Stimulated activated CD8-positive, alpha-beta memory T cell treated with anti-CD3 and anti-CD28 coated beads, Interleukin-7, amount 100 ng/mL, for 1 hour (primary cell): ENCODE measurements at places on chromosomes 3 and 15.

DNA sequence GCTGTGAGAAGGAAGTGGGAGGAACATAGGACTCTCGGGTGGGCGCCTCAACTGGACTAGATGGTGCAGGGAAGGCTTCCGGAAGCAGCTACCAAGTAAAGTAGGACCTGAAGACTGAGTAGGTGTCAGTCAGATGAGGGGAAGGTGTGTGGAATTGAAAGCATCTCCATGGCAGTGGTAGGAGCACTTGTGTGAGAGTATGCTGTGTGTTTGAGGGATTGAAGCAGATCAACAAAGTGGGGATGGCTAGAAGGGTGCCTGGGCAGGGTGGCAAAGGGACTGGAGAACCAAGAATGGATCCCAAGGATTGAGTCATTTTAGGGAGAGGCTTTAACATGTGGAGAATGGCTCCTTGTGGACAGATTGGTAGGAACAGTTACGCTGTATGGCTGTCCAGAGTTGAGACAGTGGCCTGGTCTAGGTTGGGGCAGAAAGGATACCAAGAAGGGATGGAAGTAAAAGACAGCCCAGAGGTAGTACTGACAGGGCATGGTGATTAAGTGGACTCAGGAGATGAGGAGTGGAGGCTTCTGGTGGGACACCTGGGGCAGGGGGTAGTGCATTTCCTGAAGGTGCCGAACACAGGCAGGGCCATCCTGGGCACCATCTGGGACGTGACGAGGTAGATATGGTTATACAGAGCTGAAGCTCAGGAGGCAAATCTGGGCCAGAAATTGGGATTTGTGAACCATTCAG lies 1.5 kb downstream of the UQCC5 start:
- no peak for DNase-seq

GRCh38 chr3:102034639-102035451 lies 185.5 kb downstream of the NFKBIZ start:
- no peak for DNase-seq

DNA sequence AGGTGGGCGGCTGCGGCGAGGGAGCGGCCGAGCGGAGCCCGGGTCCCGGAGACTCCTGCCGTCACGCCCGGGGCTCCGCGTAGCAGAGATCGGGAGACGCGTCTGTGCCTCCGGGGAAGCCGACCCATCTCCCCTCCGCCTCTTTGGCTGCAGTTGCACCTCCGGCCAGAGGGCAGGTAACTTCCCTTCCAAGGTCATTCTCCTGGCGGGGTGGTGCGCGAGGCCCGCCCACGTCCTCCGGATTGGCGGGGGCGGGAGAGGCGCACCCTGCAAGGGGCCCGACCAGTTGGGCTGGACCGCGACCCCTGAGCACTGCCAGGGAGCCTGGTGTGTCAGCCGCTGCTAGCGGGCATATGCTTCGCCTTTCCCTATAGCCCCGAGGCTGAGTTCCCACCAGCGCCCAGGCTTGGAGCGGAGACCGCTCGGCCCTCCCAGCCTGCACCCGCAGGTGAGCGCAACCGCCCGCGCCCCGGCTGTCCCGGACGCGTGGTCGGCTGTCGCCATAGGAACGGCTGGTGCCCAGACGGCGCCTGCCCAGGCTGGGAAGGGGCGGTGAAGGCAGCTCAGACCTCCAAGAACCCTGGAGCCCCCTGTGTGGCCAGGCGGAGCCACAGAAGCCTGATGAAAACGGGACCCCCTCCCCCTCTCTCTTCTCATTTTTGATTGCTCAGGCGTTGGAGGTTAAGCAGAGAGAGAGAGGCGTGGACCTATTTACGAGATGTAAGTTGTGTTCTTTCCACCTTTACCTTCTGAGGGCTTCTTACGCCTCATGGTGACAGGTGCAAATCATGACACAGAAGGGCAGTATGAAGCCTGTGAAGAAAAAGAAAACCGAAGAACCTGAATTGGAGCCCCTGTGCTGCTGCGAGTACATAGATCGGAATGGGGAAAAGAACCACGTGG lies 453 bp downstream of the ZDHHC23 start:
- no peak for DNase-seq

DNA sequence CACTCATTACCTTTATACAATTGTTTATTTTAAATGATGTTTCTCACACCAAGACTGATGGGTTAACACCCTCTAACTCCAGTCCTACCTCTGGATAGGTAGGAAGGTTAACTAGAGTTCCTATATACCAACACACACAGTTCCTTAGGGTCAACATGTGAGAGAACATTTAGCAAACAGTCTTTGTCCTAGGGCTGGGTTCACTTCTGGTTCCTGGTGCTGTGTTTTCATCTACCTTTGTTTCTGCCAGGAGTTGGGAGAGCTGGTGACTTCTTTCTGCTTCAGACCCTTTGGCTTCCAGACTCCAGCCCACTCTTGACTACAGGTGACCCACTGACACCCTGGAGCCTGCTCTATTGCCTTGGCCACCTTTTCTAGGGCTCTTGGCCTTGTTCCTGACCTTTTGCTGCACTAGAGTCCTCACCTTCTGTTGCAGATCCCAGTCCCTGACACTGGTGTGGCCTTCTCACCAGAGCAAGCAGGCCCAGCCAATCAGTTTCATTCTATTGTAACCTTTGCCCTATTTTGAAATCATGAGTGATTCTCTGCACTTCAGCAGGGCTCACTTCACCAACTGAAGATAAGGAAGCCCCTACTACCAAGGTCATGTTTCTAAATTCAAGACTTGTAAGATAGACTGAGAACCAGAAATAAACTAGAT lies 50.0 kb upstream of the SECISBP2L start:
- no peak for DNase-seq

DNA sequence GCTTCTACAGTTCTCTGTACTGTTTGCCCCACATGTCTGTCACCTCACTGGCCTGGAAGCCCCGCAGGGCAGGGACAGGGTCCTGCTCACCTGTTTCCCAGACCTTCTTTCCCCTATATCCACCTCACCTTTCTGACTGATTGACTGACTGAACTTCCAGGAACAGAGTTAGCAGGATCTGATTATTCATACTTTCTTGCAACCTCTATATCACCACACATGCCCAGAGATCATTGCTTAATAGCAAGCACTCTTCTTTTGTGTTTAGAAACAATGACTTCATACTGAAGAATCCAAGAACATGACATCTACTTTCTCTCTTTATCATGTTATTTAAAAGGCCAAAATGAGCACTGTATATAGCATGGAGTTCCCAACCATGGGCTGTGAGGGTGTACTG lies 18.0 kb upstream of the CLEC3B start:
- no peak for DNase-seq

DNA sequence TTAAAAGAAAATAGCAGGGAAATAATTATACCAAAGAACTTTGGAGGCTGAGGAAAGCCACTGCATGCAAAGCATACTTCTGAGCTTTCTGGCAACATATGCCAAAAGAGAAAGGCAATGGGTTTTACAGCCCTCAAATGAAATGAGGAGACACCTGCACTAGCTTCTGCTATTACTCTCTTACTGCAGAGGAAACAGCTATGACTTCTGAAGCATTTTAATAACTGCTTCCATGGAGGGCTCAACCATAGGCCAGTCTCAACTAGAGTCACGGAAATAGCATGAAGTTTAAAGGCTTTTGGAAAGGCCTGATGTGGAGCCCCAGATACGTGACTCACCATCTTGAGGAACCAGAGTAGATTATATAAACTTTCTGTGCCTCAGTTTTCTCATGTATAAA lies 114.8 kb downstream of the OXNAD1 start:
- DNase-seq, result no peak

DNA sequence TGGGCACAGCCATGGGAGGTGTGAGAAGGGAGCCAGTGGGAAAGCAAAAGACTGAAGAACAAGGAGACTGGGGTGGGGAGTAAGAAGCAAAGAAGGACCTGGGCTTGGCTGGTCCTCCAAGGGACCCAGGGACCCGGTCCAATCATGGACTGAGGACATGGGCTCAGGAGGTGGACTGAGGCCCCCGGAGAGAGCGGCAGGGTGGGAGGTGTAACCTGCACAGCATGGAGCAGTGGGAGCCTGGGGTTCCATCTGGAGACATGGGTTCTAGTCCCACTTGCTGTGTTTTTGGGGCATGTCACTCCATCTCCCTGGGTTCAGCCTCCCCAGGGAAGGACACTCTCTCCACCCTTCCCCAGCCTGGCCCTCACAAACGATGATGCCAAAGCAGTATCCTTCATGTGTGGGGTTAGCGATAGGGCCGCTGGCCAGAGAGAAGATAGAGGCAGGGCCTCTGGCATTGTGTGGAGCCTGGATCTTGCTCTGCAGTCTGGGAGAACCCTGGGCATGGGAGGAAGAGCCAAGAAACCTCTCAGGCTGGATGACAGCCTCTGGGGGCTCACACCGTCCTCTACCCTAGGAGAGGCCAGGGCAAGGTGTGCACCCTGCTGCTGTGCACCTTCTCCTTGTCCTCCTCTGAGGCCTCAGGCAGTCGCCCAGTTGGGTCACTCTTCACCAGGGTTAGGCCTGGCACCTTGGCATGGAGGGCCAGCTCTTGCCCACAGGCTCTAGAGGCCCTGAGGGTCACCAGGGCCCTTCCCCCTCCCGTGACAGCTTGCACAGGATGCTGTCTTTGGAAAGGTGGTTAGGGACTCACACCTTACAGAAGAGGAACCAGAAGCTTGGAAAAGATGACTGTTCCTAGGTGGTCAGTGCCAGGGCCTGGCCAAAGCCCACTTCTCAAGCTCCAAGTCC lies 26.0 kb downstream of the FBXW12 start:
- no peak for DNase-seq

- no peak for DNase-seq
These were observed 15.2 kb downstream of the GXYLT2 start for GRCh38 chr3:72903004-72903403.

DNA sequence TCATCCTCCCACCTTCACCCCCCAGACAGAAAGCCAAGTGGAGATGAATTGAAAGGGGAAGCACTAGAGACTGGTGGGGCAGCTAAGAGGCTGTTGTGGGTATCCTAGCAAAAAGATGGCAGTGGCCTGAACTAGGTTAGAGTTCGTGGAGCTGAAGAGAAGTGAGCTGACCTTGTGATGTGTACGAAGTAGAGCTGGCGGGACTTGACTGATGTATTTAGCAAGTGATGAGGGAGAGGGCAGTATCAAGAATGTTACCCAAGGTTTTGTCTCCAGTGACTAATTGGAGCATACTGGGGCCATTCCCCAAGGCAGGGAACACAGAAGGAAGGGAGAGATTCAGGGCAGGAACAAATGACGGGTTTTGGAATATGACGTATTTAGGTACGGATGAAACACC lies 50.0 kb upstream of the CP start:
- no peak for DNase-seq

DNA sequence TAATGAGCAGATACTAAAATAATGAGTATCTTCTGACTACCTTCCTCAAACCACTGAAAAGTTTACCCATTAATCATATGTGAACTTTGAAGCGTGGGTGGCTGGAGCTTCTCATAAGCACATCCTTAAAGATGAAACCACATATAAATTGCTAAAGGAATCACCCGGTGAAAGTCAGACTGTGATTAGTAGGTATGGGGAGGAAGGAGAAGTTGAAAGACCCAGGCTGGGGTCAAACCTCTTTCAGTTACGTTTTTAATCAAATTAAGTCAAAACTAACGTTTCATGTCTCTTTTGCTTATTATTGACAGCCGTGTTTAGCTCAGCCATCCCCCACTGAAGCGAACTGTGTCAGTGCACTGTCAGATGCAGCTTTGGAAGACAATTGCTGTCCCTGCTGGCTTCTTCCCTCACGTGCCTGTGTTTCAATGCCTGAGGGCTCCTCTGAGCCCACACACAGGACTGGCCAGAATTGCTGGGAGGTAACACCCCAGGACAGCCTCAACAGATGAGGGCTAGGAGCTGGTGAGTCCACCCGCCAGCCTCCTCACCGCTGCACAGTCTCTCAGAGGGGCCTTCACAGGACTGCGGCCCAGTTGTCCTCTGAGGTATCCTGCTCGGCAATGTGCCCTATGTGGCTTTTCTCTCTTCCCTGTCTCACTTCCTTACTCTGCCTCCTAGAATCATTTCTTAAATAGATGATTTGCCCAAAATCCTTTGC lies 29.3 kb upstream of the SH3BP5 start:
- DNase-seq, result no peak

GRCh38 chr15:67999320-68000100 lies 54.6 kb upstream of the PIAS1 start:
- DNase-seq, result no peak

- DNase-seq, result no peak
These were observed 19.7 kb downstream of the FAN1 start for GRCh38 chr15:30923429-30923828.

DNA sequence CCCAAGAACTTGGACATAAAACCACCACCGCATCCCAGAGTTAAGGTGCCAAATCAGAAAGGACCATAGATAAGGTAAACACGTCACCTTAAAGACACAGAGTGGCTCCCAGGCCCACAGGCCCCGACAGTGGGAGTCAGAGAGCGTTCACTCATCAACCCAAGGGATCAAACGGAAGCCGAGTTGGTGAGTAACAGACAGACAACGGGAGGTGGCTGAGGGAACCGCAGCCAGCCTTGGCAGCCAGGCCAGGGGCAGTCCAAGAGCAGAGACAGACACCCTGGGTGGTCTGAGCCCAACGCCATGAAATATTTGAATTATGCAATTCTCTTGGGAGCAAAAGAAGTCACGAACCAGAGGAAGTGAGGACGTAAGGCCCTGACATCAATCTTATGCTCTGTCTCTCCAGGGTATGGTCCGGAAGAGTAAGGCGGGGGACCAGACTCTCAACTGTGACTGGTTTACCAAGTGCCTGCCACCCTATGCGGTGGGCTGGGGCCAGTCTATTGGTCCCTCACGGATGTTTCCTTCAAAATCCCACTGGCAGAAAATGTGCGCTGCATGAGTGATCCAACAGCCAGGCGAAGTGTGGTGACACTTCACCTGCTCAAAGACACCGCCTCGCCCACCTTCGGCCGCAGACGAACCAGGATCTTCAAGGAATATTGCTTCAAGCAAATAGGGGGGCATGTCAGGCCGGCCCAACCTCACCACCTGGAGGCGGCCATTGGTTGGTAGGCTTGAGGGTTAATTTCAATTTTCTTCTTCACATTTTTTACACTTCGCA lies 34.3 kb downstream of the TMEM44 start:
- no peak for DNase-seq

DNA sequence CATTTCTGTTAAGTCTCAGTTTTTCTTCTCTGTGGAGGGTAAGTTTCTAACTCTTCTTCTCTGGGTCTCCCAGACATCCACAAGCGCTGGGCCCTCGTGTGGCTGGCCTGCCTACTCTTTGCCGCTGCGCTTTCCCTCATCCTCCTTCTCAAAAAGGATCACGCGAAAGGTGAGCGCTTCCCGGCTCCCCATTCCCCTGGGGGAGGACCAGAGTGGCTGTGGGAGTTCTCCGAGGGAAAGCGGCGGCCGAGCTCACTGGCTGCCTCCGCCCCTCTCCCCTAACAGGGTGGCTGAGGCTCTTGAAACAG lies 1.1 kb upstream of the CRELD1 start:
- no peak for DNase-seq
